Skin of body (tissue), 3 donors: ENCODE measurements at places on chromosomes 4 and X.
A peak's percentile ranks its signal among the peaks of the same experiment; 100 is the strongest.

GRCh38 chr4:53905276-53905940, 159.0 kb downstream of the CHIC2 start:
- peak; percentile 13 for DNase-seq

DNA sequence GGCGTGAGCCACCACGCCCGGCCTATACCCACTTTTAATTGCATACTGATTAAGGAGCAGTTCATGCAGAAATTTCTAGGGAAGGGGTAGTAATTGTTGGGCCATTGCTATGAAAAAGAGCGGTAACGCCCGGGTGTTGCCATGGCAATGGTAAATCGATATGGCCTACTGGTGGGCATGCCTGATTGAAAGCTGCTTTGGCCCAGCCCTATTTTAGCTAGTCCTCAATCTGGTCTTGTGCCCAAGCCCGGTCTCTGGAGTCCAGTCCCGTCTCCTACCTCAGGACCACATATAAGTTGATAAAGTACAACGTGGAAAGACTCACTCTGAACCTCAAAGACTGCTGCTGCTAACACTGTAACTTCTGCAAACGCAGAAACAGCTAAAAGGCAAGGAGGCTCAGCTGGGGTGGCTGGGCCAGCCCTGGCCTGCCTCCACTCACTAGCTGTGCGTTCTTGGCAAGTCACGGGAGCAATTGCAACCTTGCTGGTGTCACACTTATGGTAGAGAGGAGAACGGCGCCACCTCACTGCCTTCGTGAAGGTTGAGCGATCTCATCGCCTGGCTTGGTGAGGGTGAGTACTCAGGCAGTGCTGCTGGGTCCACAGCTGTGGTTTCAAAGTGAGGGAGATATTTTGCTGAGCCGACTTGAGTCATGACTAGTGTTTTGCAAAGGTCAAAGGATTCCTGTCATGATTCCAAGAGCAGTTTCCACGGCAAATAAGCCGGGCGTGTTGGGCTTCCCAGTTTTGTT, 57.0 kb upstream of the GRPEL1 start:
- peak; percentile 46 for DNase-seq

DNA sequence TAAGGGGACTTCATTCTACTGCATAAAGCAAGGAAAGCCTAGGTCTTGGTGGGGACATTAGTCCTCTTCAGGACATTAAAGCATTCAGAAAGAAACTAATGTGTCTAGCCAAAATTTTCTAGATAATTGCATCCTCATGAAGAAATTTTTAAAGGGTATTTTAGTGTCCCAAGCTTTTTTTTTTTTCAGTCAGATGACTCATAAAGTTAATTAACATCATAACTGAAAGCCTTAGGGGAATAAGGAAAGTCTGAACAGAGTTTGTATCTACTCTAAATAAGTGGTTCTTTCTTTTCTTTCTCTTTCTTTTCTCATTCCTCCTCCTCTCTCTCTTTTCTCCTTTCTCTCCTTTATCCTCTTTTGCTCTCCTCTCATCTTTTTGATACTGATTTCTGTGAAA, 202.4 kb downstream of the ADAMTS3 start:
- DNase-seq: no peak

- no peak for DNase-seq
These were observed 109.4 kb upstream of the C1GALT1C1 start for GRCh38 chrX:120739300-120739699.

DNA sequence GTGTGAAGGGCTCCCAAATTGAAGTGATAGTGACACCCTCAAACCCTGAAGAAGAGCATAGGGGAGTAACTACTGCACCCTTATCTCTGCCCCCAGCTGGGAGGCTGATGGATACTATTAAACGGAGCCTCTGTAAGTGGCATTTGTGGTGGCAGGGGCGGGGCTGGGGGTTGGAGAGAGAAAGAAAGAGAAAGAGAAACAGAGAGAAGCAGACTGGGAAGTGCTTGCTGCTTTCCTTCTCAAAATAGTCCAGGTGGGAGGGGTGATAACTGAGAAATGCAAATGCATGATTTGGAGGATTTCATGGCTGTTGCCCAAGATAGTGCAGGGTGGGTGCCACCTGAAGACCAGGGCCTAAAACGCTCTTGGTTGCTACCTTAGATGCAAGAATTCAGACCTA, 253.5 kb upstream of the GATB start:
- DNase-seq: no peak
